ENCODE measurements at places on chromosomes 13 and 19. TPM values are rescaled to one million over a fixed set of nuclear protein-coding genes. Genes with fewer than 3 reads are reported as not detected.

DNA sequence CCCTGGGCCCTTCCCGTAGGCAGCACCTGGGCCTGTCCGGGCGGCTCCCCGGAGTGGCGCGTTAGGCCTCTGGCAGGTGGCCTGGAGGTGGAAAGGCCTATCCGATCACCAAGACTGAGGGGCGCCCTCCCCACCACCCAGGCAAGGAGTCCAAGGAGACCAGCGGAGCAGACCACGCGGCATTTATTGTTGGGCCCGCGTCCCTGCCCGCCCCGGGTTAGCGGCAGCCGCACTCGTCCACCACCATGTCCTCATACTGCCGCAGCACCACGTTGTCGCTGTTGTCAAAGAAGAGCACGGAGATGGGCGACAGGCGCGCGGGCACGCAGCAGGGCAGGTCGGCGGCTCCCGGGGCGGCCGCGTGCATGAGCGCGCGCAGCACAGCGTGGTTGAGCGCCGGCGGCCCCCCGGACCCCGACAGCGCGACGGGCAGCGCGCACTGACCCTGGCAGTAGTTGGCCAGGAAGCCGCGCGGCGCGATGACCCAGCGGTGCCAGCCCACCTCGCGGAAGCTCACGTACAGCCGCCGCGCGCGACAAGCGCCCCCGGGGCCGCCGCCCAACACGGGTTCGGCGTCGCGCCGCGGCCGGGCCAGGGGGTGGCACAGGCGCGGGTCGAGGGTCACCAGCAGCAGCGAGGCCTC is 27.5 kb downstream of the CERS1 start:
- no peak for DNase-seq

- no peak for DNase-seq
Measured at GRCh38 chr19:44894052-44894400, 3.0 kb downstream of the TOMM40 start.

- no peak for DNase-seq
Measured at GRCh38 chr19:47203254-47203653, 27.7 kb downstream of the BBC3 start.

DNA sequence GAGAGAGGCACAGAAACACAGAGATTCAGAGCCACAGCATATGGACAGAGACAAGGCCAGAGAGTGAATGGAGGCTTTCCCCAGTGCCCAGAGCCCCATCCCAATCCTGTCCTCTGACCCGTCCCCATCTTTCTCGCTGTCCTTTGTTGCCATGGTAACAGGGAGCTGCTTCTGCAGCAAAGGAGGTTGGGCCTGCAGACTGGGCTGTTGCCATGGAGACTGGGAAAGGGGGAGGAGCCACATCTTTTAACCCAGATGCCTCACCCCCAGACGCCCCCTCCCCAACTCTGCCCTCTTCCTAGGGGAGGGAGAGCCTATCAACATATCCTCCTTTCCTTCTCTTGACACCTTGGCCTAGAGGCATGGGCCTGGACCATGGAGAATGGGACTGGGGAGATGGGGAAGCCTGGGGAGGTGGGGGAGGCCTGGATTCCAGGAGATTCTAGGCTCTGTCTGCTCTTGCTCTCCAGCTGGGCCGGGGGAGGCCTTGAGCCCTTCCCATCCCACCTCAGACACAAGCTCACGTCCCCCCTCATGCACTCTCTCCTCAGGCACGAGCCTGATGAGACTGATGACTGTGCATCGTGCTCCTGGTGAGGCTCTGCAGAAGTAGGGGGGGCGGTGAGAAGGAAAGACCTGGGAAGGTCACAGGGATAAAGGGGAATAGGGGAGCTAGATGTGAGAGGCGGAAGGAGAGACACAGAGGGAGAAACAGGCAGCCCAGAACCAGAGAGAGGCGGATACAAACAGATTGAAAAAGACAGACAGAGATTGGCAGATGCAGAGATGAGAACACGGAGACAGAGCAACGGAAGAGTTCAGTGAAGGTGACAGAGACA is 2.1 kb upstream of the ATP1A3 start:
- no peak for DNase-seq

- no peak for DNase-seq
Measured at GRCh38 chr13:62093984-62094780, 678.5 kb upstream of the PCDH20 start.

DNA sequence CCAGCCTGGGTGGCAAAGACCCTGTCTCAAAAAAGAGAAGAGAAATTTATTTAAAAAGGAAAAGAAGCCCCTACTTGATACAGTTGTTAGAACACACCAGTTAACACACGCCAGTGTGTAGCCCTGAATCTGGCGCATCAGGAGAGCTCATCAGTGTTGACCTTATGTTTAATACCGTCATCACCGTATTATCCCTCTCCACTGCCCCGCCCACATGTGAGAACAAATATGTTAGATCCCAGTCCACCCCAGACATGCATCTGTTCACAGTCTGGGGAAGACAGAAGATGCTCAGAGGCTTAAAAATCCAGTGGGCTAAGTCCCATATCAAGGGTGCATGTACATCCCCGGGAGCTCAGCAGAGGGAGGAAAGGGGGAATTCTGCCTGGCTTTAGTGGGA is 155.2 kb downstream of the DPF1 start:
- DNase-seq: no peak

GRCh38 chr13:64540976-64541375 is 2689.2 kb downstream of the PCDH9 start:
- DNase-seq: no peak

DNA sequence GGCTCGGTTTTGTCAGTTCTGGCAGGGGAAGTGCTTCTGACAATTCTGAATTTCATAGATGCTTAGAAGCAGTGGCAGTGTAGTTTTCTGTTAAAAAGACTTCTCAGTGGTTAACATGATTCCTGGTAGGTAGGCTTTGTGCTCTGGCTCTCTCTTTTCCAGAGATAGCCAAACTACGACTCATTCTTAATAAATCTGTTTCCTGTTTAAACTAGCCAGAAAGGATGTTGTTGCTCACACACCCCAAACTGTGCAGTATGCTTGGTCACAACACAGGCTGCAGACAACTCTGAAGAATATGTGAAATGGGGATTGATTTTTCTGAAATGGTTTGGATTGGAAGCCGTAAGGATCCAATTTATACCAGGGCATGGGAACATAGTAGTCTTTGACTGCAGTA is 711.5 kb downstream of the PCDH17 start:
- DNase-seq: no peak

Gene CYP2B6
- total RNA-seq: not detected

Gene IGFL1
- total RNA-seq: 2.6 TPM

Gene GPR18
- not detected for total RNA-seq

Gene SLC7A10
- not detected for total RNA-seq

Gene CPB2
- not detected for total RNA-seq

Gene ACER1
- total RNA-seq: not detected

Gene IRGC
- total RNA-seq: not detected

Measured in PC-9 (cell line).